ENCODE measurements at places on chromosomes 1 and 21.
A peak's percentile ranks its signal among the peaks of the same experiment; 100 is the strongest.

DNA sequence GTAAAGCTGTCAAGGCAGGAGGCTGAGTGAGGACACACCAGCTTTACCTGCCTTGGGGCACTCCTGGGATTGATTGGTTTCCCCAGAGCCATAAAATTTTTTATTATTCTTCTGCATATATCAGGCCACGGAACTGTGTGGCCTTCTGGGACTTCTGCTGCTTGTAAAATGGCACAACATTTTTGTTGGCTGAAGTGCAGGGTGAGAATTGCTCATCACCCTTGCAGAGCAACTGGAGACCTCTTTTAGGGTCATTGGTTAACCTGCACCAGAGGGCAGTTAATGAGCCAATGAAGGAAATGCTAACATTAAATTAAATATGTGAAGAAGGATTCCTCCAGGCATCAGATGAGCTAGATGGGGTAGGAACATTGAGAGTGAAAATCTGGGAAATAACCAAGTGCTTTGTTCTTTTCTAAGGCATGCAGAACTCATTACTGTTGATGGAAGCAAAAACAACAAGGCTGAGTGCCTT is 87.7 kb downstream of the LTN1 start:
- DNase-seq, result no peak

DNA sequence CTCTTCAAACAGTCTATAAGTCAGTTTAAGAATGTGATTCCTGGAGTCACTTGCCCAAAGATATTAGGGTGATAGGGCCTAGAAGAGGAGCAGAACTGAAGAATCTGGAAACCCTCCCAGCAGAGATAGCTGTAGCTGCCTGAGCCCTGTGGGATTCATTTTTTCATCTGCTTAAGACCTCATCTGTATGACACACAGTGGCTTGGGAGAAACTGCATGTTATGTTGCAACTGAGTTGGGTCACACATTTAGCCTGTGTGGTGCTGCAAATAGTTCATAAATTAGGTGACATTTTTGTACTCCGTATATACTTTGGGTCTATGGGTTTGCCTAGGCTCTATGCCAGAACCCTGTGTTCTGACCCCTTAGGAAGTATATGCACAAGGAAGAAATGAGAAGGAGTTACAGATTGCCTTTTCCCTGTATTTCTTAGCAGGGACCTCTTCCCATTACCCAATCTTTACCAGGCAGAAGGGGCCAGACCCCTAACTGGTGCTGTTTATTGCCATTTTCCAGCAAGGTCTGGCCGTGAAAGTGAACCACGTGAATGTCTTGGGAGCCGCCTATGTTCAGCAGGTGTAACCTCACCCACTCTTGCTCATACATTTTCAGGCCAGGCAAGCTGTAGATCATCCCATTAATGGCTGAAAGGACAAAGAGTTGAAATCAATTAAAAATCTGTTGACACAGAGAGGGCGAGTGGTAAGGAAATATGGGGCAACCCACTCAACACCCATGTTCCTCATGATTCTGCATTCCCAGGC is 41.9 kb upstream of the SLC19A2 start:
- no peak for DNase-seq

DNA sequence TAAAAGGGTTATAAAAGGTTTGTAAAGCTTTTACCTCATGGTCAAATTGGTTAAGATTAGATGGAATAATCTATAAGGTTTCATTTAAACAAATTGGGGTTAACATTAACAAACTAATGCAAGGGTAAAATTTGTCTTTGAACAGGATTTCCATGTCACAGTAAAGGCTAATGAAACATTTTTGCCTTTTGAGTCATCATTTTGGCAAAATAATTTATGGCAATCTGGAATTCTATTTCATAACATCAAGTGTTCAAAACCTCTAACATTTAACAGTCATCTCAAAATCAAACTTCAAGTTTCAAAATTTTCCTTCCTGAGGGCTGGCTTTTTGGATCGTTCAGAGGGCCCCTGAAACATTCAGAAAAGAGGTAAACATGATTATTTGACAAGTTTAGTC is 6.6 kb upstream of the CD46 start:
- no peak for DNase-seq

DNA sequence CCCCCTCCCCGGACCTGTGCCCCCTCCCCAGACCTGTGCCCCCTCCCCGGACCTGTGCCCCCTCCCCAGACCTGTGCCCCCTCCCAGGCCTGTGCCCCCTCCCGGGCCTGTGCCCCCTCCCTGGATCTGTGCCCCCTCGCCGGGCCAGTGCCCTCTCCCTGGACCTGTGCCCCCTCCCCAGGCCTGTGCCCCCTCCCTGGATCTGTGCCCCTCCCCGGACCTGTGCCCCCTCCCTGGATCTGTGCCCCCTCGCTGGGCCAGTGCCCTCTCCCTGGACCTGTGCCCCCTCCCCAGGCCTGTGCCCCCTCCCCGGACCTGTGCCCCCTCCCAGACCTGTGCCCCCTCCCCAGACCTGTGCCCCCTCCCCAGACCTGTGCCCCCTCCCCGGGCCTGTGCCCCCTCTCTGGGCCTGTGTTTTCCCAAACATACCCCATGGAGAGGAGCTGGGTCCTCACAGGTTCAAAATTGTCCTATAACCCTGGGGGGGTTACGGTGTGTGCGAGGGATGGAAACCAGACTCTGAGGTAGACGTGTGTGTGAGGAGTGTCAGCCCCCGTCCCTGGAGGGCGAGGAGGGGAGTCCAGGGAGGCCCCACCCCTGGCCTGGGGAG is 47.6 kb upstream of the POFUT2 start:
- DNase-seq, result no peak

DNA sequence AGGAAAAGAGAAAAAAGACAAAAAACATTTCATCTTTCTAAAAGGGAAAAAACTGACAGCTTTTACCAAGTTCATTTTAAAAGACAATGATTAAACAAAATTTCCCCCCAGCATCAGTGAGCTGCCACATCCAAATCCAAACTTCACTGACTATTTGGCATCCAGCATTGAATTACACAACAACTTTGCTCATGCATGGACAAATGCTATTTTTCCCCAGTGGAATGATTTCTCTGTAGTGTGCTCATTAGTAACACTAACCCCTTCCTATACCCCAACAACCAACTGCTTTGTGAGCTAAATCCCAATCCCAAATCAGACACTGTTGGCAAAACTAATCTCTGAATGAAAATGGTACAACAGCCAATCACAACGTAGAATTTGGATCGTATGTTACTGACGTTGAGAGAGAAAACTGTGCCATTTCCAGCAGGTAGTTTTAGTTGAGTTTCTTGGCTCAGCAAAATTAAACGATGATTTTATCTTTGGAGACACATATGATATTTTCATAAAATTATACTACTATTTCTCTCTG is 37.9 kb downstream of the PIK3R3 start:
- no peak for DNase-seq

DNA sequence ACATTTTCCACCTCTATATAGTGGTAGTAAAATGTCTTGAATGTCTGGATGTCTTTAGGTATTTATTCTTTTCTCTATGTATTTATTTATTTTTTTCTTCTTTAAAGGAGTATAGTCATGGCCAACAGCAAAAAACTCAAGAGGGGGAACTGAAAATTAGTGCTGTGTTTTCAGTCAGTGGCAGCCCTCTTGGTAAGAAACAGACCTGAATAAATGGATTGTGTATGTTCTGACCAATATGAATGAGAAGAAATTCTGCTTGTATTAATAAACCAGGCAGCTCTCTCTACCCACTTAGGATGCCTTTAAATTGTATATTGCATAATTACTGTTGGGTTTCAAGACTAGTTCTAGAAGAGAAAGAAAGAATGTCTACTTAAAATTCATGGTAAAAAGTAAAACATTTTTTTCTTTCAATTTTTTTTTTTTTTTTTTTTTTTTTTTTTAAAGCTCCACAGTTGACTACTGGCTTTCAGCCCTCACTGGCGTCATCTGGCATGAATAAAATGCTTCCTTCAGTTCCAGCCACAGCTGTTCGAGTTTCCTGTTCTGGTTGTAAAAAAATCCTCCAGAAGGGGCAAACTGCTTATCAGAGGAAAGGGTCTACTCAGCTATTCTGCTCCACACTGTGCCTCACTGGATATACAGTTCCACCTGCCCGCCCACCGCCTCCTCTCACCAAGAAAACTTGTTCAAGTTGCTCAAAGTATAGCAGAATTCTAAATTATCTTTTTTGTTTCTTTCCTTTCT is 101.6 kb downstream of the ZMYM4 start:
- DNase-seq, result no peak

DNA sequence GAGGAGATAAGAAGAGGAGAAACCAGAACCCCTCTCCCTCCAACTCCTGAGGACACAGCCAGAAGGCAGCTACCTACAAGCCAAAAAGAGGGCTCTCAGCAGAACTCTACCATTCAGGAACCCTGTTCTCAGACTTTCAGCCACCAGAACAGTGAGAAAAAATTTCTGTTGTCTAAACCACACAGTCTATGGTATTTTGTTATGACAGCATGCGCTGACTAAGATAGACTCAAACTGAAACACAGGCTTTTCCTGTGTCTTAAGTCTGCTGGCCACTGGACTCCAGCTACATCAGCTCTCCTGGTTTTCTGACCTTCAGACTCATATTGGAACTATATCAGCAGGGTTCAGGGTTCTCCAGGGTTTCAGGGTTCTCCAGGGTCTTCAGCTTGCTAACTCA is 126.5 kb upstream of the TNFSF4 start:
- DNase-seq, result no peak

DNA sequence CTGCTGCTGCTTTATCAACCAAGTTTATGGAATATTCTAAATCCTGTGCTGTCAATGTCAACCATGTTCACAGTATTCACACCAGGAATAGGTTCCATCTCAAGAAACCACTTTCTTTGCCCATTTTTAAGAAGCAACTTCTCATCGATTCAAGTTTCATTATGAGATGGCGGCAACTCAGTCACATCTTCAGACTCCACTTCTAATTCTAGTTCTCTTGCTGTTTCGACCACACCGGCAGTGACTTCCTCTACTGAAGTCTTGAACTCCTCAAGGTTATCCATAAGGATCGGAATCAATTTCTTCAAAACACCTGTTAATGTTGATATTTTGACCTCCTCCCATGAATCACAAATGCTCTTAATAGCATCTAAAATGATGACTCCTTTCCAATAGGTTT is 39.7 kb upstream of the IFNLR1 start:
- no peak for DNase-seq

DNA sequence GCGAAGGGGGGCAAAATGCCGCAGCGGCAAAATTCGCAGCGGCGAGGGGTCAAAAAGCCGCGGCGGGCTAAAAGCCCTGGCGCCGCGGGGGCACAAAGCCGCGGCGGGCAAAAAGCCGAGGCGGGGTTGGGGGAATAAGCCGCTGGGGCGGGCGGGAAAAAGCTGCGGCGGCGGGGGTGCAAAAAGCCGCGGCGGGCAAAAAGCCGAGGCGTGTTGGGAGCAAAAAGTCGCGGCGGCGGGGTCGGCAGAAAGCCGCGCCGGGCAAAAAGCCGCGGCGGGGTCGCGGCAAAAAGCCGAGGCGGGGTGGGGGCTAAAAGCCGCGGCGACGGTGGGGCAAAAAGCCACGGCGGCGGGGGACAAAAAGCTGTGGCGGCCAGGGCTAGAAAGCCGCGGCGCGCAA is 3902.5 kb downstream of the SRGAP2C start:
- DNase-seq, result no peak

GRCh38 chr21:46608672-46609111 is 3.8 kb upstream of the S100B start:
- DNase-seq, result no peak

- DNase-seq, result no peak
Observed at GRCh38 chr1:26349188-26349876, 4.6 kb downstream of the CRYBG2 start.

DNA sequence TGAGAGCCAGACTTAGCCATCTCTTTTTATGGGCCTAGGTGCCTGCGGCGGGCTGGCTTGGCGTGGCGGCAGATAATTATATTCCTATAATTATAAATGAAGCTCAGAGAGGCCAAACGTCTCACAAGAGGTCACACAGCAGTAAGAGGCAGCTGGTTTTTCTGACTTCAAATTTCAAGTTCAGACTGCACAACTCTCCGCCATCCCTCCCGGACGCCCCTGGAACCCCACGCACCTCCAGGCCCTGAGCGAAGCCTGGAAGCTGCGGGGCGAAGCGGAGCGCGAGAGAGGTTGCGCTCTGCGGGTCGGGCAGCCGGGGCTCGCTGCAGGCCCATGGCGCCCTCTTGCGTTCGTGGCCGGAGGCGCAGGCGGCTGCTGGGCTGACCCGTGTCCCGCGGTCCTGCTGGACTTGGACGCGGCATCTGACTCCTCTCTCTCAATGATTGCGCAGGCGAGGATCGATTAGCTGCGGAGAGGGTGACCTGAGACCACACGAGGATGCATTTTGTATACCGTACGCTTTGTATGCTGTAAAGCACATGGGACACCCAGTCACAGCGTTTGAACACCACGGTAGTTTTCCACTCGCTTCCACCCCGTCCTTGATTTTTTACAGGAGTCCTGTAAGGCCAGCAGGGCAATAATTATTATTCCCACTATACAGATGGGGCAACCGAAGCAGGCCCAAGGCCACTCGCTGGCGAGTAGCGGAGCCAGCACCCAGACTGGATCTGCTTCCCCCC is 272.7 kb downstream of the FOXD2 start:
- peak; percentile 49 for DNase-seq

GRCh38 chr1:89502895-89503294 is 21.7 kb upstream of the LRRC8B start:
- no peak for DNase-seq

DNA sequence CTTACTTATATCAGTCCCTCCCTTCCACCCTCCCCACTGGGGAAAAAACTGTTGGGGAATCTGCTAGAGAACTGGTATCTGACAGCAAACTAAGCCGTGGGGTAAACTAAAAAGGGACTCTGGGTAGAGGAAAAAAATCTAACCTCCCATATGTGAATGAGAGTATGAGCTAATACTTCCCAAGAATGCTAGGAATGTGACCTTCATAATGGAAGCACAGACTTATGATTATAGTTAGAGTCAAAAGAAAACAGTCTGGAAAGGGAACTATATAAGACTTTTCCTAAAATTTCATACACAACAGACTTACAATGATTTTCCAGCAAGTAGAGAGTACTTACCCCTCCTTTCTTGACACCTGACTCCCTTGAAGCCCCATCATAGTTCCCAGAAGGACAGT is 23.0 kb upstream of the RBBP5 start:
- no peak for DNase-seq

GRCh38 chr1:170339534-170339933 is 192.4 kb upstream of the GORAB start:
- no peak for DNase-seq

DNA sequence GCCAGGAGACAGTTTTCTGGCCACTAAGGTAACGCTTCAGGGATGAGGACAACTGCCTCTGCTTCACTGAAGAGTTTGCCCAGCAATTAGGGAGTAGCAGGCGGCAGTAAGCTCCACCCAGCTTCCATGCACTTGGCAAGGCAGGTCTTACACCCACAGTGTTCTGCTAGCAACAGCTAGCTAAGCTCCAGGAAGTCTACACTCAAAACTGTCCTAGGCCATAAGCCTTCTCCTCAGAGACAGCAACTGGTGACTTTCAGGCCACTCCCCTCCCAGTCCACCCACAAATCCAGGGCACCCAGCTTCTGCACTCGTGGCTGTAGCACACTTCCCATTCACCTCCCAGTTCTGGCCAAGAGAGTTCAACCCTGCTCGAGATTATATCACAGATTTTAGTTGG is 47.3 kb downstream of the KMO start:
- DNase-seq, result no peak

GRCh38 chr1:26539722-26540121 is 10.2 kb downstream of the RPS6KA1 start:
- DNase-seq, result no peak

- no peak for DNase-seq
Observed at GRCh38 chr1:69737527-69738185, 169.9 kb downstream of the LRRC7 start.
